ENCODE measurements at places on chromosomes 12 and 14.
A peak's percentile ranks its signal among the peaks of the same experiment; 100 is the strongest.

DNA sequence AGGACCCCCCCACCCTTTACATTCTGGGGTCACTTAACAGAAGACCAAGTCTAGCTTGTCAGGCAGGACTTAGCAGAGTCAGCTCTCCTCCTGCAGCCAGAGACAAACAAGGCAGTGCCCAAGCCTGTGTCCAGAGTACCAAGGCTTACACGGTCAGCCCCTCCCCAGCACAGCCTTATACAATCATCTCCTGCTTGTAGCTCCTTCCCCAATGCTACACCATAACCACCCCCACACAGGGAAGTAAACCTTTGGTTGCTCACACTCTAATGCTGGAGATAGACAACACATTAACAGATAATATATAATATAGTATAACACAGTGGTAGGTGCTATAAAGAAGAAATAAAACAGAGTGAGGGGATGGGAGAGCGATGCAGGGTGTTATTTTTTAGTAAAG is 175.4 kb upstream of the PWP1 start:
- no peak for DNase-seq

GRCh38 chr12:102570256-102570655 is 89.9 kb upstream of the IGF1 start:
- no peak for DNase-seq

DNA sequence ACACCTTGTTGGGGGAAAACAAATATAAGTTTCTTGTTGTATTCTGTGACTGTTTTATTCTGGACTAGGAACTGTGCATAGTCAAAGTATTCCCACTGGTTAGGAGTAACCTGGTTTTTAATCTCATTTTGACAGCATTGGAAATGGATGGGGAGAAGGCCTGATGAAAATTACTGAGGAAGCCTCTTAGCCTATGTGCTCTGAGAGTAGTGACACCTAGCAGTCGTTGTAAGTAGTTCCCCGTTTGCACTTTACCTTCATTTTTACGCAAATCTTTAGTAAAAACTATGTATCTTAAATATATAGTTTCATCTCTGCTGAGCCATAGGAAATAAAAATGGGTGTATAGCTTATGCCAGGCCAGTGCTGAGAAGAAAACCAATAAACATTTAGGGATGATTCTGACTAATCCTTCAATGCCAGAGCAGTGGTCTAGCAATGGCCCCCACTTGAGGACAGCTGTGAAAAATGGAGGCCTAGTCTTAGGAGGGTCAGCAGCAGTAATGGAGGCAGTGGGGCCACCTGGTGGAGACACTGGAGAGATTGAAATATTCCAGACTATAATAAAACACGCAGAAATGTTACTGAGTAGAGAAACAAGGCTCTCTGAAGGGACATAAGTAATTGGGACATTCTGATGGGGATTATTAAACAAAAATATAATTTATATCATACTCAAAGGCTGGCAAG is 133.2 kb upstream of the NOVA1 start:
- no peak for DNase-seq

DNA sequence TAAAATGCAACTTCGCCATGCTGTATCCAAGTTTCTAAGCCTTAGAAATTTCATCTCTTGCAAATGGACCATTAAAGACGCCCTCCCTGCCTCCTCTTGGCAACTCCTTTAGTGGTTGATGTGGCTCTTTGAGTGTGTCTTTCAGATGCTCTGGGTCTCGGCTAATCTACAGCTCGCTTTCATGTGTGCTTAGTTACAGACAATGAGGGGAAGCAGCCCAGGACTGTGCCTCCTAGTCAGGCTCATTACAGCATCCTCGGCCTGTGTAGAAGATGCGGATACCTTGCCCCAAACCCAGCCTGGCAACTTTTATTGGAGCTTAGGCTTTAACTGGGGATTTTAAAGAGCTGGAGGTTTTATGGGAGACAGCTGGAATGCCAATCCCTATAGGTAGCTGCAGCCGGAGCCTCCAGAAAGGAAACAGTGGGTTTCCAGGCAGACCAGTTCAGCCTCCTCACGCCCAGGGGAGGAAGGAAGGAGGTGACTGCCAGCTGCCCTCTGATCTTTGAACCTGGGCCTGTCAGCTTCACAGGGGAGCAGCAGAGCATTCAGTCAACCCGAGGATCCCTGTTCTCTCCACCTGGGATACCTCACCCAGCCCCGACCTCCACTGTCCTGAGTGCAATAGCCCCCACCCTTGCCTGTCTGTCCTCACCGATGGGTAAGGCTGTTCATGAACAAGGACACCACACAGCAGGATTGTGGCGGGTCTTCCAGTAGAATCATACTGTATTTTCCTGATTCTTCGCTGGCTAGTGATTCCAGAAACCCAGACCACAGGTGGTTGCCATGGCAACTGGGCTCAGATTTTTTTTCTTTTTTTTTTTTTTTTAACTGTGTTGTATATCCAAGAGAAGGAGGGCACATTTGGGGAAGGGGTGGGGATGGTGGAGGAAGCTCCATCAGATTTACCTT is 638.5 kb downstream of the MED13L start:
- DNase-seq = no peak

- DNase-seq = no peak
Measured at GRCh38 chr14:78701246-78701645, 531.1 kb downstream of the NRXN3 start.

DNA sequence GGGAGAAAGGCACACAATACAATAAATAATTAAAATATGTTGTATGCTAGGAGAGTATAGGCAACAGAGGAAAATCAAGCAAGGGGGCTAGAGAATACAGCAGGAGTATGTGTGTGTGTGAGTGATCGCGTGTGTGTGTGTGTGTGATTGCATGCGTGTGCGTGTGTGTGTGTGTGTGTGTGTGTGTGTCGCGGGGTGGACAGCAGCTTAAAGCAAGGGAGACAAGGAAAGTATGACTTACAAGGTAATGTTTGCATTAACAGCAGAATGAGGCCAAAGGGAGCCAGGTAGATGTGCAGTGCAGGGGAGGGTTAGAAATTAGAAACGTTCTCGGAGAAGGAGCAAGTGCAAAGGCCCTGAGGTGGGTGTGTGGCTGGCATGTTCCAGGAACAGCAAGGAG is 57.4 kb upstream of the KCNA1 start:
- DNase-seq = no peak

GRCh38 chr14:81436296-81437138 is 36.4 kb upstream of the STON2 start:
- peak; percentile 88 for DNase-seq

GRCh38 chr14:98976271-98976670 is 295.7 kb downstream of the BCL11B start:
- DNase-seq = no peak

DNA sequence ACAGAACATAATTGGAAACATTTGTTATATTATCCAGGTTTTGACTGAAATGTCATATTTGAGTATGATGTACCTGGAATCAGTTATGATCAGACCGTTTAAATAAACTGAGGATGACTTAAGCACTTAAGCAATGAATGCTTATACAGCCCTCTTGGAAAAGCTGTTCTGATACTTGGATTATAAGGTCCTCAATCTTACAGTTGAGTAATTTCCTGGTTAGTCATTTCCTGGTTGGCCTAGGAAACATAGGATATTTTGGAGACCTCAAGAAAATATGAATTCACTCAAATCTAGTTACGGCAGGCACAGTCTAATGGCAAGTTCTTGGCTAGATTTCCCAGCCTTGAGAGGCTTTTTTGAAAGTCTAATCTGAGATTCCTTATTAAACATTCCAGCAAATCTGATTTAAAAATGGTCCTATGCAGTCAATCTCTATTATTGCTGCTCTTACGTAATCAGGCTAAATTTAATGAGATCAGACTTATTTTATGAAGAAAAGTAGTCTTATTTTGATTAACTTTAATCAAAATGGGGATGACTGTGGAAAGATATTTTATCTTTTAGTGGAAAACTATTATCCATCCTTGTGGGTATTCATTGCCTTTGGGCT is 447.2 kb downstream of the SNAPC1 start:
- DNase-seq = no peak

DNA sequence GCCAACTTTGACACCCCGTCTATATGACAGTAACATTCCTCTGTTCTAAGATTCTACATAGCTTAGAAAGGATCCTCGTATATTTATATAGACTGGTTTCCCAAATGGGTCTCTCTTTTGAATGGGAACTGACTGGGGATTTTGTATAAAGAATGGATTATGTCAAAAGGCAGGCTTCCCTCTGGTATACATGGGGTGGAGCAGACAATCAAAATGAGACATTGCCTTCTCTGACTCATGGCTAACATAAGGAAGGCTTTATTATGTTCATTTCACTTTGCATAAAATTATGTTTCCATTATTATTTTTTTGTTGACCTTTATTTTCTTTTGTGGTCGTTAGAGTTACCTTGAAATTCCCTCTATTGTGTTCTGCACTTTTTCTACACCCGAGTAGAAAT is 211.1 kb downstream of the ALG10B start:
- no peak for DNase-seq

- no peak for DNase-seq
Measured at GRCh38 chr14:79660053-79660939, 551.0 kb downstream of the DIO2 start.

GRCh38 chr12:14751986-14752385 is 51.3 kb downstream of the WBP11 start:
- no peak for DNase-seq

DNA sequence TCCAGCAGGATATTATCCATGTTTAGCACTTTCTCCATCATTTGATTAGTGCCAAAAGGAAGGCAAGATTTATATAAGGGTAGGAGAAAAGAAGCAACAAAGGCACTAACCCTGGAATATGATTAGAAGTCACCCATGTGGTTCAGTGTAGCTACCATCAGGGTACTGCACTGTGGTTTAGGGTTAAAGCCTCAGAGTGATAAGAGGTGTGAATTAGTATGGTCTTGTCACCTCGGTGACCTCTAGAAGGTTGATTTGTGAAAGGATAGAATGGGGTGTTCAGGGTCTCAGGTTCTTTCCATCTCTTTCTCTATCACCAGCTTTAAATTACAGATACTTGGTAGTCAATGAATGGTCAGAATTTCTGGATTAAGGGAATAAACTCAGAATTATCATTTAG is 103.0 kb upstream of the TMTC2 start:
- no peak for DNase-seq

DNA sequence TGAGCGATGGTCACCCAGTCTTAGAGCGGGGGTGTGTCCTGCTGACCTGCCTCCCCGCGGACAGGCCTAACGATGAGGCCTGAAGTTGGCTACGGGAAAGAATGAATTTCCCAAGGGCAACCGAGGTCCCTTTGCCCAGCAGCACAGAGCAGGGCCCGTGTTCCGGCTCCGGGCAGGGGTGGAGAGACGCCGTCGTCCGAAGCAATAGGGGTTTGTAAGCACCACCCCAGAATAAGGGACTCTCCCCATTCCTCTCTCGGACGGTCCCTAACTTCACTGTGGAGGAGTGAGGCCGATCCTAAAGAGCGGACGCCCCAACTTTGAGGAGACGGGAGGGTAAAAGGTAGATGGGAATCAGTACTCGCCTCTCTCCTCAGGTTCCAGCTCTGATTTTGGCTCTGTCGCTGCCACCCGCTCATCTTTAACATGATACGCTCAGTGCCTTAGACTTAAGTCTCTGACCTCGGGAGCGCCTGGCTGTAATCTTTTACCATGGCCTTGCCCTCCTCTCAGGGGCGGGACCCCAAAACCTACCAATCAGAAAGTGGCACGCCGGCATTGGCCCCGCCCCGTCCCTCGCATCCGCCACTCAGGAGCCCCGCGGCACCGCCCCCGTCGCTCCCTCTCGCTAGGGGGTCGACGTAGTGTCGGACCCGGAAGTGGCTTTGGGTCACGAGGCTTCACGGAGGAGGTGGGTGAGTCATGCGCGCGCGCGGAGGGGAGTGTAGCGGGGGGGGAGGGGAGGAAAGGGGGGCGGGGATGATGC is at the start of gene DDIT3:
Gene DDIT3 (minus strand): TSS at position 462 of the 766 bp plus-strand sequence. CDS start 3,108 bp downstream, outside the sequence.
- DNase-seq = peak; percentile 100

GRCh38 chr12:93749515-93749914 is 72.3 kb downstream of the CRADD start:
- no peak for DNase-seq

DNA sequence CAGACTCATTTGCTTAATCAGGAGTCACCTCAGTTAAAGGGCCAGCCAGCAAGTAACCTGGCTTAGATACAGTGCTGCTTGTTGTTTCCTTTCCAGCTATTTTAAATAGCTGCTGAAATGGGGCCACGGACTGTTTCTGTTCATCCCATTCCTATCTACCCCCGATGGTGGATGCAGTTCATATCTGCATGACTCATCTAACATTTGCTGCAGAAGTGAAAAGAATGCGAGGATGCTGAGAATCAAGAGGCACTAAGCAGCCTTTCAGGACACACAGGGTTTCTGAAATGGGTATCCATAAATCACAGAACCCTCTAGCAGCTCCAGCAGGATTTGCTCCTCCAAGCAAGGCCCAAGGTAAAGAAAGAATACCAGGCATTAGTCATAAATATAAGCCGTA is 60.2 kb upstream of the RTRAF start:
- no peak for DNase-seq

DNA sequence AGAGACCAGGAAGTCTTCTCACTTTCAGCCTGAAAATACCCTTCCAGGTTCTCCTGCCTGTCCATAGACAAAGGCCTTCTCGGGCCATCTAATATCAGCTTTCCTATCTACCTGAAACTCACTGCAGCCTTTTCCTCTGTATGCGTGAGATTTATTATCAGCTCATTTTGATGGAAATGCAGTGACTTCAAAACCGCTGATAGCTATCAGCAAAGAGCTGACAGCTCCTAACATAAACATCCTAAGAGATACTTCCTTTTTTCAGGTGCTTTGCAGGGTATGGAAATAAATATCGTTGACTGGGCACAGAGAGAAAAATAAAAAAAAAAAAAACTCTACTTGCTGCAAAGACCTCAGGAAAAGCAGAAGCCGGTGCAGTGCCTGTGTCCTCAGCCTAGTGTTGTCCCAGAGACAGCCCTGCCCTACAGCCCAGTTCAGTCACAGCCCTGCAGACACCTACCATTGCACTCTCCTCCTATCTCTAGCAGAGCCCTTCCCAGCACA is 215.0 kb upstream of the EGLN3 start:
- no peak for DNase-seq

- no peak for DNase-seq
Measured at GRCh38 chr12:7857971-7858370, 14.7 kb downstream of the SLC2A14 start.

DNA sequence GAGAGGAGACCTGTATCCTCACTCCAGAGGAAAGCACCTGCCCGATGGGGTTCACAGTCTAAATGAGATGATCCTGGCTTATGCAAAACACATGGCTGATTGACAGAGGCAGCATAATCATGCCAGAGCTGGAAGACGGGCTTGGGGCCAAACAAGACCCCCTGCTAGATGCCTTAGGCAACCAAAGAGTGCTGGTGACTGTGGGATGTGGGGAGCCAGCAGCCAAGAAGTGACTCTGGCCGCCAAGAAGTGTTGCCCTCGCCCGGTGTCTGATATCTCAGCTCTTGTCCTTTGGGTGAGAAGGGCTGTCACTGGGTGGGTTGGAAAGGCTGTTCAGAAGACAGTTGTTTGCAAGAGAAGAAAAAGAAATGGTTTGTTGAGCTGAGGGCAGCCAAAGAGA is 56.7 kb downstream of the PLEKHG3 start:
- DNase-seq = no peak

GRCh38 chr12:6630736-6631135 is 5.0 kb downstream of the LPAR5 start:
- no peak for DNase-seq

- DNase-seq = peak; percentile 3
Measured at GRCh38 chr14:104644656-104645378, 40.2 kb upstream of the TMEM179 start.

Data from Right ventricle myocardium inferior (tissue), 1 donor.